ENCODE measurements at places on chromosomes 7 and 10.

GRCh38 chr7:116037401-116037800 is 6.8 kb upstream of the TFEC start:
- no peak for DNase-seq

- no peak for DNase-seq
These were observed 92.3 kb upstream of the PRPS1L1 start for GRCh38 chr7:18119985-18120384.

DNA sequence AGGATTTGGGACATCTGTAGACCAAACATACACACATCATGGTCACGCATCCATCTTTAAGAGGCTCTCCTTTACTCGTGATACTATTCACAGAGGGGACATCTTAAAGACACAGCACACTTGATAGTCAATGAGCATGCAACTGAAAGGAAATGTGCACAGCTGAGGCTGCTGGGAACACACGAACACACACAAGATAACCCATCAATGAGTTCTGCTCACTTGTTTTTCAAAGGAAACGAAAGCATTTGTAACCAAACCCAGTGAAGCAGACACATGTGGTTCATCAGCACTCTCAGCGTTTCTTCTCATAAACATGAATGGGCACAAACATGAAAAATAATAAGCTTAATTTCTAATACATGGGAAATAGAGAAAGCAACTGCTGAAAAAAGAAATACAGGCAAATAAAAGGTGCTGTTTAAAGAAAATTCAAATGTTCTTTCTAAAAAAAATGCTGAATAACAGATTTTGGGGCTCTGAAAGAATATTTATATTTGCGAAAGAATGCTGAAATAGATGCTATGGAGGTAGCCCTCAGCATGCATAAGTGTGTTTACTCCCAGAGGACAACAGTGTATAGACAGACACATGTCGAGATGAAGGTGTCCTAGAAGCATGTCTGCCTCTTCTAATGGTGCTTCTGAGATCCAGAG is 59.7 kb upstream of the LAMB4 start:
- DNase-seq = no peak

GRCh38 chr10:28020993-28021982 is 22.4 kb upstream of the ODAD2 start:
- no peak for DNase-seq

- no peak for DNase-seq
These were observed 27.5 kb downstream of the ADRB1 start for GRCh38 chr10:114071178-114071577.

- DNase-seq = no peak
These were observed 220.0 kb upstream of the ZNF804B start for GRCh38 chr7:88539518-88539917.

GRCh38 chr7:2824678-2825461 is 19.2 kb downstream of the GNA12 start:
- no peak for DNase-seq

DNA sequence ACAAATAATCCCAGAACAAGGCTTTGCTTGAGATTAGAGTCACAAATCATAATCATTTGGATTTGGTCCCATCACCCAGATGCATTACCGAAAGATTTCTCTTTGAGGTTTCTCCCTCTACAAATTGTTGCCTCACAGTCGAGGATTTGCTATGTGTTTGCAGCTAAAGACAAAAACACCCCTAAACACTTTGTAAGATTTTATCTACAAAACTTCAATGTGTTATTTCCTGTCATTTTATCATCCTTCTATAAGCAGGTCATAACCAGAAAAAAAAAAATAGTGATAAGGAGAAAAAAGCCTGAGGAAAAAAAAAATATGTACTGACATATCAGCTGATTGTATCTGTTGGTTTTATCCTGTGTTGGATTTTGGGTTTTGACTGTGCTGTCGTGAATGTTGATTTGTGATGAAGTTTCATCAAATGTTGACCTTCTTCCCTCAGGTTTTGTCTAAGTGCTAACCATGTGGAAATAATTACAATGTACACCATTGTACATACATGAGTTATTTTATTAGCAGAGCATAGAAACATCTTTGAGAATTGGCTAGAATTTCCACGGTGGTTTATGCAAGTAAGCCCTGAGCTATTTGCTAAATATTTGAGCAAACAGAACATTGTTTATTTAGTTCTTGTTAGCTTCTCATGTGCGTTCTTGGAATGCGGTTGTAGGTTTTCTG is 274.4 kb downstream of the NEBL start:
- DNase-seq = no peak

GRCh38 chr7:50226669-50227068 is 77.8 kb upstream of the IKZF1 start:
- DNase-seq = no peak

DNA sequence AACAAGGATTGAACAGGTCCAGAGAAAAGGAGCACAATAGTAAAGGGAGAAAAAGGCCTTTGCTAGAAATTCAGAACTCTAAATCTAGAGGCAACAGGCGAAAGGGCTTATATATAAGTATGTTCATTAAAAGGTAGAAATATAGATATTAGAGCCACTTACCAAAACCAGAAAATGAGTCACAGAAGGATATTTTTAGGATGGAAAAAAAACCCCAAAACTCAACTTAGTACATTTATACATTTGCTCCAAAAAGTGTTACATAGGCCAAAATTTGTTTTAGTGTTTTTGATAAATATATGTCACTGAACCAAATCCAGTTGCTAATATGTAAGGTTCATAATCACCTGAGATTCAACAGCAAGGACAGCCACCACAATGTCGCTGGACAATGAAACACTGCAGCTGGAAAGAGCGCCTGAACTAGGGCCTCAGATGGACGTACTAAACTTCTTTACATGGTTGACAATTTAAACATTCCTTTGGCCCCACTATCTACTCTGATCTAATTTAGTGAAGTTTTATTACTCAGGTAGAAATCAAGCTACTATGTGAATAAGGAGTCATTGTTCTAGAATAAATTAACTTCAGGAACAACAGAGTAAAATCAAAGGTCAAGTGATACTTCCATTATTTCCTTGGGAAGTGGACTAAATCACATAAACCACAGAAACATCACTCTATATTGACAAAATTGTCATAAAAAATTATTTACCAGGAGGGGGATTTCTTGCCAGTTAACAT is 10.9 kb downstream of the FAM3C start:
- no peak for DNase-seq

GRCh38 chr7:156560696-156561095 is 79.9 kb upstream of the RNF32 start:
- no peak for DNase-seq

GRCh38 chr10:35448687-35449662 is 112.7 kb downstream of the CCNY start:
- DNase-seq = peak; percentile 39

GRCh38 chr10:54081950-54082349 is 719.1 kb downstream of the PCDH15 start:
- DNase-seq = no peak

DNA sequence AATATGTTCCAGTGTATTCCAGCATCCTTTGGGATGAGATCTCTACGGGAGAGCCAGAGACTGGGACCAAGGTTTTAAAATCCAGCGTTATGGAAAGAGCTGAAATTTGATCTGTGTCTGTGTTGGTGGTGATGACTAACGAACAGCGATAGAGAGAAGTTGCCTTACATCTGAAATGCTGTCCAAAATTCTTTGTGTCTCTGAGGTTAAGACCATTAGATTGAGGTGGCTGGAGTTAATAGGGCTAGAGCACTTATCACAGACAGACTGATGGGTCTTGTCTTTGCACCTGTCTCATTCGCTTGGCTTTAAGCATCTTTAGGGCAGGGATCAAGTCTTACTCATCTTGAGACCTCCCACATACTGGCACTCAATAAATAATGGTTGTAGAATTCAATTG is 41.0 kb upstream of the RAPGEF5 start:
- no peak for DNase-seq

GRCh38 chr10:4013651-4014121 is 228.7 kb upstream of the KLF6 start:
- no peak for DNase-seq

GRCh38 chr7:80596933-80597517 is 41.4 kb upstream of the CD36 start:
- DNase-seq = no peak

DNA sequence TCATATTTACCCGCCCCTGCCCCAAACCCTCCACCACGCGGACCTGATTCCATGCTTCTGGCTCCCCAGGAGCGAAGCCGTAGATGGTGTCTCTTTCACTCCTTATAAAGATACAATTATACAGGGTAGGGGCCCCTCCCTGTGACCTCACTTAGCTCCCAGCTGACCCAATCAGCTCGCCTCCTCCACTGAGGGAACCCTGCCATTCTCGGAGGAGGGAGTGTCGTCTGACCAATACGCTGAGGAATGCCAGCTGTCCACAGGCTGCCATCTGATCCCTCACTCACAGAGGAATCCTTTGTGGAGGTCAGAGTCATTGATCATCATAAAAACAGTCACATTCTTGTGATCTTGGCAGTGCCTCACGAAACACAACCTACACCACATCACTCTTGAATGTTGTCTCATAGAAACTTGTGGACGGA is 67.5 kb upstream of the INSIG1 start:
- peak; percentile 74 for DNase-seq

DNA sequence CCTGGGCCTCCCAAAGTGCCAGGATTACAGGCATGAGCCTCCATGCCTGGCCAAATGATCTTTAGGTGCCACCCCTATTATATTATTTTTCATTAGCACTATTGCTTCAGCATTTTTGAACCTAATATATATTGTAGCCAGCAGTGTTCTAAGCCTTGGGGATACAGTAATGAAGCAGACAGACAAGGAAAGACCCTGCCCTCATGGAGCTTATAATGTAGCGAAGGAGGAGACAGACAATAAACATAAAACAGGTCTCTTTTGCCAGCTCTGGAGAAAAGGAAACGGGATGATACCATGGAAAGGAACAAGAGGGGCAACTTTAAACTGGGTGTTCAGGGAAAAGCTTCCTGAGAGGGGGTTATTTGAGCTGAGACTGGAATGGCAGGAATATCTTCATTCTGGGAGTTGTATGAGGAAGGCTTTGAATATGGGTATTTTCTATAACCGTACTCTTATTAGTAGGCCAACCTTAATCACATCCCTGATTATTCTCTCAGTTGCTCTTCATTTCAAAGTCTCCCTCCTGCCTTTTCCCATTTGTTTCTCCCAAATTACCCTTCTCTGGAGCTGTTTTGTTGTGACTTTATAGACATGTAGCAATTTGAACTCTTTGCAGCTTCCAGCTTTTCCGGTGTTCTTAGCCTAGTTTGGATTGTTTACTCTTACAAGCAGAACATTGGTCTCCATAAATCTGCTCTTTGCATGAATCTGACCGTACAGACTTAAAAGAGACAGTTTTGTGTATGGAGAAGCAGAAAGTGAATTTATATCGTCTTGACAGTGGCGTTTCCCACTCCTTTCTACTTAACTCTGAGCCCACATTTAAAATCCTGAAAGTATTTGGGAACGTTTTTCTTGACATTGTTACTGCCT is 19.0 kb downstream of the PRKAR2B start:
- no peak for DNase-seq

GRCh38 chr7:94584113-94584512 is 71.8 kb downstream of the SGCE start:
- no peak for DNase-seq

DNA sequence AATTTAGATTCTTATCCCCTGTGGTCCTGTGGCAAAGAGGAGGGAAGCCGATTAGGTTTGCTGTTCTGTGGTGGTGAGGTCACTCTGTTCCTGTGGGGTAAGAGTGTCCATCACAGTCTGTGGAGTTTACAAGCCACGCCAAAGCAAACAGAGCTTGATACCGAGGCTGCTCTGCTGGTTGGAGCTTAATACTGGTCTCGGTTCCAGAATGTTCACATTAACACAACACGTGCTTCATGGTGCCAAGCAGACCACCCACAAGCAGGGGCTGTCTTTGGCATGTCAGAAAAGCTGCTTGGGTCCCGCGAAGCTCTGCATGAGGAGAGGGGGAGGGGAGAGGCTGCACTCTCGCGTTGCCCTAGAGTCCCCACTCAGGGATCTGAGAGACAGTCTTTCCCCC is 47.5 kb downstream of the DNAJB6 start:
- DNase-seq = no peak

GRCh38 chr7:134140889-134141867 is 14.0 kb downstream of the LRGUK start:
- peak; percentile 77 for DNase-seq

DNA sequence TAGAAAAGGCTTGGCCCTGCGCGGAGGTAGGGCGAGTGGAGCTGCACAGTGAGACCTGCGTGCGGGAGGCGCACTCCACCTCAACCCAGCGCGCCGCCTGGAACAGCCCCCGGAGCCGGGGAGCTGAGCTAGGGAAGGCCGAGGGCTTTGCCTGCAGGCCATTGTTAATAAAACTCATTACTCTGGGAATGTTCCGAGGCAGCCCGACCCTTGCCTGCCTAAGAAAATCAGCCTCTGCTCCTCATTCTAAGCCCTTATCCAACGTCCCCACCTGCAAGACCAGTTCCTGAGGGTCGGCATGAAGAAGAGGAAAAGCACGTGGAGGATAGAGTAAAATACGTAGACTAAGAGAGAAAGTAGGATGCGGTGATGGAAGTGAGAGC is 55.3 kb downstream of the C7orf25 start:
- no peak for DNase-seq

- DNase-seq = no peak
These were observed 10.4 kb downstream of the UNC5B start for GRCh38 chr10:71222601-71223346.

- no peak for DNase-seq
These were observed 65.7 kb downstream of the AOAH start for GRCh38 chr7:36658335-36659171.

GRCh38 chr7:22555476-22555875 is 55.5 kb upstream of the STEAP1B start:
- DNase-seq = no peak

DNA sequence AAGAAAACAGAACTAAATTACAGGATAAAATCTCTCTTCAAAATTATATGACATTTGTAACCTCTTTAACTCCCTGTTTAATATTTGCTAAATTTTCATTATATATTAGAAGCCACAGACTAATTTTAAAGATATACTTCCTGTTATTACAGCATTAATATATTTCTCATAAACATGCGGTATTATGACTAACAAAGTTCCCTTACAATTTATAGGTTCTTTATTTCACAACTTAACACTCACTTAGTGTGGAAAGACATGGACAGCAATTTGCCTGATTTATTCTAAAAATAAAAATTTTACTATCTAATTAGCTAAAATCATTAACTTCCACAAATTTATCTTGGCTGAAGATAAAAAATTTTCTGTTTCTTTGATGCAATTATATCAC is 29.0 kb downstream of the CTNNA3 start:
- no peak for DNase-seq

DNA sequence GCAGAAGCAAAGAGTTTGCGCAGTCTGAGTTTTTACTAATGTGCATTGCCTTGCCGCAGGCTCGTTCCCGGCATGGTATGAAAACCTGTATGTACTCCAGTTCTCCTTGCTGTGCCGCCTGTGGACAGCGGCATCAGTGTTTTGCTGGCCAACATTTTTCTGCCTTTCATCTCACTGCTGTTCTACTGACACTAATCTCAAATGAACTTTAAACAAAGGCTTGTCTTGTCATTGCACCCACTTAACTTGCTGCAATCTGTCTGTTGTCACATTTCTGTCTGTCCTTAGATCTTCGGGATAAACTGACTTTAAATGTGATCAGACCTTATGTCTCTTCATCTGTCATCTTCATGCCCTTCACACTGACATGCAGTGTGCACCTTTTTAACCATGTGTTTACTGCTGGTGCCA is 71.7 kb upstream of the ZNRF2 start:
- DNase-seq = no peak

DNA sequence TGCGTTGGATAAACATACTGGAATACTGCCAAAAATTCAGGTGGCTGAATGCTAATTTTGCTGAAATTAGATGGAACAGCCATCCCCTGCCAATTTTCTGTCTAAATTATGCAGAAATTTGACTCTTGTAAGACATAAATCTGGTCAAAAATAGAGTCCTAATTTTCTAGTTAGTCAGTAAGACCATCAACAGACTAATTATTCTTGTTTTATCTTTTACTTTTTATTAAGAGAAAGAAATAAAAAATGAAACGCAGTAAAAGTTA is 110.3 kb upstream of the GATA3 start:
- no peak for DNase-seq
